ENCODE measurements at places on chromosomes 4 and X.

DNA sequence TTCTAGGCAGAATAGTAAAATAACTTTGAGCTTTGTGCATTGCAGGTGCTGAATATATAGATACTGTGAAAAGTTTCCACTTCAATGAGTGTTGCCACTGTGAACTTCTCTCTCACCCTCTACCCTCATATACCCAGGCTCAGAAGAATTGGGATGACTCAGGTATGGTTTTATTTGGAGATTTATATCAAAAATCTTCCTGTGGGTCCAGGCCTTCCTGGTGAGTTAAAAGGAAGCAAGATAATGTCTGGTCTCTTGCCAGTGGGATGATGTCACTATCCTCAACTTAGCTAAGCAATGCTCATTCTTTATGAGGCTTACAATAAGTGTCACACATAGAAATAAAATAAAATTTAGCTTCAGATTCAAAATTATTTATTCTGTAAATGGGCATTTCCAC lies 153.3 kb upstream of the TENT5D start:
- DNase-seq, result no peak

DNA sequence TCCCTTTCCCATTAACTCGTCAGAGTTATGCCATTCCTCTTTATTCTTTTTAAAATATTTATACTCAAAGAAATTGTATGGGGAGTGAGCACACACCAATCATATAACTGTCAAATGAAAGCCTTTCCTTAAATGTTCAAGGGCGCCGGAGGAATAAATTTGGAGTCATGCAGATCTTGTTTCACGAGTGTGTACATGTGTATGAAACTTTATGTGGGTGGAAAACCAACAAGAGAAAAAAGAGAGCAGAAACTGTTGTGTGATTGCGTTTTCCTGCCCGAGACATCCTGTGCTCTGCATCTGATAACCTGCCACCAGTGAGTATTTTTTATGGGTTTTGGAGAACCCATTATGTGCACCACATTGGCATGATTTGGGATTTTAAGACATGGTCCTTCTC lies 88.3 kb downstream of the FHDC1 start:
- no peak for DNase-seq

DNA sequence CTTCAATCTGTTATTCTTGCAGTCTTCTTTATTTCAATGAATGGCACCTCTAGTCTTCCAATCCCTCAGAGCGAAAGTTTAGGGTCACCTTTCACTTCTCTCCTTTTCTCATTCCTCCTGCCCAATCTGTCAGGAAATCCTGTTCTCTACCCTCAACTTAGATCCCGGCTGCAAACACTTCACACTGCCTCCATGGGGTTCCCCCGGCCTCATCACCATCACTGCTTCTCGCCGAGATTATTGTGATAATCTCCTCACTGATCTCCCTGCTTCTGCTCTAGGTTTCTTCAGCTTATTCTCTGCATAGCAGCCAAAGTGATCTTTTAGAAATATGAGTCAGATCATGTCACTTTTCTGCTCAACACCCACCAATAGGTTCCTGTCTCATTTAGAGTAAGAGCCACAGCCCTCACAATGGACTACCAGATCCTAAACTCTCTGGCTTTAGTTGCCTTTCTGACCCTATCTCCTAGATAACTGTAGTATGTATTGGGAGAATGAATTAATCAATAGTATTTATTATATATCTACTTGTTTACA lies 43.6 kb upstream of the TBC1D9 start:
- no peak for DNase-seq

DNA sequence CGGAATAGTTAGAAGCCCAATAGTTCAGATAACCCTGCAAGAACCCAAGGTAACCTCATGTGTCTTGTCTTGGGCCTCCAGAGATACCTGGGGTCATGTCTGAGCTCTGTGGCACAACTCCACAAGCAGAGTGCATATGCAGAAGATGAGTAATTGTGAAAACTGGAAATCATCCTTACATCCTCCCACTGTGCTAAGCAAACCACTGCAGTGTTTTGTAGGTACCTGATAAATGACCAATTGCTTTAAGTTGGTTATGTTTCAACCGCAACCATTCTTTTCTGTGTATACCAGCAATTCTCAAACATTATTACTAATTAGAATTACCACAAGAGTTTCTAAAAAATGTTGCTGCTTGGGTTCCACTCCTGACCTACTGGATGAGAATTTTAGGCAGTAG lies 73.2 kb downstream of the CBLL2 start:
- no peak for DNase-seq

DNA sequence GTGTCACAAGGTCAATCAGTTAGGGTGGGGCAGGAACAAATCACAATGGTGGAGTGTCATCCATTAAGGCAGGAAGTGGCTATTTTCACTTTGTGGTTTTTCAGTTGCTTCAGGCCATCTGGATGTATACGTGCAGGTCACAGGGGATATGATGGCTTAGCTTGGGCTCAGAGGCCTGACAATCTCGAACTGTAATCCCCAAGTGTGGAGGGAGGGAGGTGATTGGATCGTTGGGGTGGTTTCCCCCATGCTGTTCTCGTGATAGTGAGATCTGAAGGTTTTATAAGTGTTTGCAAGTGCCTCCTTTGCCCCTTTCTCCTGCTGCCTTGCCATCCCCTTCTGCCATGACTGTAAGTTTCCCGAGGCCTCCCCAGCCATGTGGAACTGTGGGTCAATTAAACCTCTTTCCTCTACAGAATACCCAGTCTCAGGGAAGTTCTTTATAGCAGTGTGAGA lies 36.7 kb upstream of the STS start:
- no peak for DNase-seq

GRCh38 chr4:15676899-15677298 lies 4.7 kb upstream of the FAM200B start:
- DNase-seq, result no peak

- no peak for DNase-seq
These were observed 67.9 kb upstream of the PUDP start for GRCh38 chrX:7215842-7216241.

GRCh38 chrX:25016938-25017598 lies 1.3 kb upstream of the ARX start:
- DNase-seq, result no peak

DNA sequence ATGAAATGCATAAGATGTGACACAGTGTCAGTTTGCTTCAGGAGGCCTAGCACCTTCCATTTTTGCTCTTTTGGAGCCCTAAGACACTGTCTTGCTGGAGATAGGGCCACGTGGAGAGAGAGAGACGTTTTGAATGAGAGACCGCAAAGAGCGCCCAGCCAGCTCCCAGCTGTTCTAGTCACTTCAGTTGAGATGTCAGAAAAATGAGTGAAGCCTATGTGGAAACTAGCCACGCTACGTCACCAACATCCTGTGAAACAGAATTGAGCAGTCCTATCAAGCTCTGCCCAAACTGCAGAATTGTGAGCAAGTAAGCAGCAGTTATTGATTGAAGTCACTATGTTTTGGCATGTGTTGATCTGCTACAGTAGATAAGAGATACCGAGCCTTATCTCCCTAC lies 13.1 kb downstream of the GPR82 start:
- DNase-seq, result no peak

- DNase-seq, result peak; percentile 20
These were observed 446 bp upstream of the UBE2A start for GRCh38 chrX:119573840-119574393.

GRCh38 chr4:24794916-24795665 lies at the start of gene SOD3:
Gene SOD3, plus strand, starts transcription at chr4:24795573. Its CDS starts 3,949 bp downstream, at chr4:24799522.
- DNase-seq, result no peak

GRCh38 chr4:76307660-76308014 lies 1.1 kb downstream of the STBD1 start:
- no peak for DNase-seq

GRCh38 chr4:140135529-140136088 lies 18.4 kb downstream of the MAML3 start:
- DNase-seq, result no peak

DNA sequence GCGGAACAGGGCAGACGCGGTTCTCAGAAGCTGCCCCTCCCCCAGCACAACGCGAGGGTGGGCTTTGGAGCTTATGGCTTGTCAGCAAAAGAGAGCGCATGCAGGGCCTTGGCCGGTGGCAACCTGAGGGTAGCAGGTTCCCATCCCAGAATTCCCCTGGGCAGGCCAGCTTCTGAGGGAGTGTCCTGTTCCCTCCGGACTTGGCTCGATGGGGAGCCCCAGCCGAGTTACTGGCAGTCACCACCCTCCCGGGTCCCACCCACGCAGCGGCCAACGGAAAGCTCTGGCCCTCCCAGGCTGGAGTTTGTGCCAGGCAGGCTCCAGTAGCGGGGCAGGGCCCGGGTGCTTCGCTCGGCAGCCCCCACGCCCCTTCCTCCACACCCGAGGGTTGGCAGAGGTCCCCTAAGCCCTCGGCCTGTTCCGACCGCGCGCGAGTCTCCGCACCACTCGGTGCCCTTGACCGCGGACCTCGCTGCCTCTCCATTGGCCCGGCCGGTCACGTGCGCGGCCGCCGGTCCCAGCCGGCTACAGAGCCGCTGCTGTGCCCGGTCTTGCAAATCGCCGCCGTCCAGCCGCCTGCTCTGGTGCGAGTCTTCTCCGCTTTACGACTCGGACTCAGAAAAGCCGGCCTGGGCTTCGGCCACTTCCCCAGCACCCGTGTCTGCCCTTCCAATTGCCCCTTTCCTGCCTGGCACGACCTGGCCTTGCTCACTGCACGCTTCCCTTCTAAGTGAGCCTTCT lies 20.9 kb upstream of the MTM1 start:
- peak; percentile 44 for DNase-seq

GRCh38 chr4:78057135-78057599 lies at the start of gene FRAS1:
Gene FRAS1, plus strand, starts transcription at chr4:78057323. Its CDS starts 687 bp downstream, at chr4:78058010.
- peak; percentile 27 for DNase-seq

Data from GM20000 (cell line).